Thoracic aorta (tissue), 2 donors: ENCODE measurements at places on chromosomes 6 and 20. TPM values are rescaled to one million over a fixed set of nuclear protein-coding genes. Genes with fewer than 3 reads are reported as not detected.

DNA sequence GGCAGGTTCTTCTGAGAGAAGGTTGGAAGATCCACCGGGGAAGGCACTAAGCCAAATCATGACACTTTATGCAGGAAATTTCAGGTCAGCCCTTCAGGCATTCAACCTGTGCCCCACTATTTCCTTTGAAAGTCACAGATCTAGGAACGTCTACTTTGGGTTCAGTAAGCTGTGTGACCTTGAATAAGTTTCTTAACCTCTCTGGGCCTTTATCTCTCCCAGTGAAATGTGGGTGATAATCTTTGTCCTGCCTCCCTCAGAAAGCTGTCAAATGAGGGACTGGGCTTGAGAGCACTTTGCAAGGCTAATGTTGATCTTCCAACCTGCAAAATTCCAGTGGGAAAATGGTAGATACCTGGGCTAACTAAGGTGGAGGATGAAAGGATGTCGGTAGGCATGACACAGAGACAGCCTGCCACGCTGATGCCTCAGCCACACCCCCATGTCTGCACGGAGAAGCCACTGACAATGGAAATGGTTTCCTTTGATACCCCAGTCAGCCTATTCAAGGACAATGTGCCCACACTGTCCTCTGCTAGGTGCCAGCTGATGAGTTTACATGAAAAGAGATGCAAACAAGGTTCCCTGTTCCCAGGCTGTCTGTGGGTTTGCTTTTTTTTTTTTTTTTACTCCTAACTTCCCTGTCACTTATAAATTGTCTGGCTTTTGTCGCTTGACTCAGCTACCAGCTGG is 9.3 kb downstream of the BNIP5 start:
- H3K27me3 ChIP-seq: no peaks in the 10 kb centered on the region
- H3K4me1 ChIP-seq: no peaks in the 10 kb centered on the region
- DNase-seq: no peak
- H3K4me3 ChIP-seq: no peak overlapping the region
- H3K36me3 ChIP-seq: no peaks in the 10 kb centered on the region
- H3K27ac ChIP-seq: no peak overlapping the region

TEAD3 gene
- 68.3 TPM for total RNA-seq

- DNase-seq: no peak
- no peaks in the 10 kb centered on the region for H3K36me3 ChIP-seq
- peak overlapping the region; percentile 84 for H3K4me3 ChIP-seq
- H3K4me1 ChIP-seq: peaks cover 22% of the 10 kb centered on the region
- H3K27me3 ChIP-seq: no peaks in the 10 kb centered on the region
- H3K27ac ChIP-seq: peak overlapping the region; percentile 98
Measured at GRCh38 chr6:26022132-26022472, 59.5 kb downstream of the TRIM38 start.

GRCh38 chr6:21003780-21004541 is 469.7 kb downstream of the CDKAL1 start:
- H3K27ac ChIP-seq: no peak overlapping the region
- no peaks in the 10 kb centered on the region for H3K27me3 ChIP-seq
- DNase-seq: no peak
- no peaks in the 10 kb centered on the region for H3K36me3 ChIP-seq

DNA sequence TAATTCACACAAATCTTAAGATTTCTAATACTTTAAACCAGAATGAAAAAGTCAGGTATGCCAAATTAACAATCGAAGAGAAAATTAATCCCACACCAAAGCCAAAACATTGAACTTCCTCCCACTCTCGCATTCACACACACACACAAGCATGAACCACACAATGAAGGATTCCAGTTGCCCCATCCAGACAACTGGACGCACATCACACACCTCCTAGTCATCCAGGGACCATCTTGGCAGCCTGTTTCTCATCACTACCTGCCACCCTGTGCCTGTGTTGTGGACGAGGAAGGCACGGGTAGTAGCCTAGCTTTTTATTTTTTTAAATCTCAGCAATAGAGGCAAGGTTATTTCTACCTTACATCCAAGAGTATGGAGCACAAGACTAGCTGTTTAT is 15.2 kb downstream of the B4GALT5 start:
- no peaks in the 10 kb centered on the region for H3K36me3 ChIP-seq
- H3K4me3 ChIP-seq: no peak overlapping the region
- no peak for DNase-seq

MCCD1 gene
- total RNA-seq: not detected

GRCh38 chr6:3741477-3741871 is 10.0 kb downstream of the PXDC1 start:
- no peaks in the 10 kb centered on the region for H3K27me3 ChIP-seq
- peaks cover 33% of the 10 kb centered on the region for H3K36me3 ChIP-seq
- H3K27ac ChIP-seq: peak overlapping the region; percentile 97
- H3K4me1 ChIP-seq: peaks cover 93% of the 10 kb centered on the region

DNA sequence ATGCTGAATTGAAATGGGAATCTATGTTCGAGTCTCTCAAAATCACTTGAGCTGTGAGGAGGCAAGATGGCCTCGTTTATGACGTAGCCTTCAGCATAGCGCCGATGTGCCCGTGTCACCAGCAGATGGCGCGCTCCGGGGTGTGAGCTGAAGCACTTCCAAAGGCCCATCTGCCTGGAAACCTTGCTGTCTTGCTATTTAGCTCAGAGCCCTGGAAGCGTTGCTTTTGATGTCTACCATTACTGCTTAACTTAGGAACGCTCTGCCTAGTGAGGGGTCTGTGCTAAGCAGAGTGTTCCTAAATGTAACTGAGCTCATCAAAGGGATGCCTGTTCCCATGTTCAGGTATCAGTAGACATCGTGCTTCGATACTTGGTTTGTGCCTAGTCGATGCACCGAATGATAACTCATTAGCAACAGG is 67.7 kb downstream of the SYCP2L start:
- DNase-seq: no peak
- H3K36me3 ChIP-seq: no peaks in the 10 kb centered on the region
- no peaks in the 10 kb centered on the region for H3K4me1 ChIP-seq

INSM1 gene
- total RNA-seq: not detected

GRCh38 chr20:2693286-2694007 is 867 bp downstream of the EBF4 start:
- H3K4me1 ChIP-seq: peaks cover 18% of the 10 kb centered on the region
- H3K27me3 ChIP-seq: no peaks in the 10 kb centered on the region
- DNase-seq: no peak
- peak overlapping the region; percentile 70 for H3K4me3 ChIP-seq

DNA sequence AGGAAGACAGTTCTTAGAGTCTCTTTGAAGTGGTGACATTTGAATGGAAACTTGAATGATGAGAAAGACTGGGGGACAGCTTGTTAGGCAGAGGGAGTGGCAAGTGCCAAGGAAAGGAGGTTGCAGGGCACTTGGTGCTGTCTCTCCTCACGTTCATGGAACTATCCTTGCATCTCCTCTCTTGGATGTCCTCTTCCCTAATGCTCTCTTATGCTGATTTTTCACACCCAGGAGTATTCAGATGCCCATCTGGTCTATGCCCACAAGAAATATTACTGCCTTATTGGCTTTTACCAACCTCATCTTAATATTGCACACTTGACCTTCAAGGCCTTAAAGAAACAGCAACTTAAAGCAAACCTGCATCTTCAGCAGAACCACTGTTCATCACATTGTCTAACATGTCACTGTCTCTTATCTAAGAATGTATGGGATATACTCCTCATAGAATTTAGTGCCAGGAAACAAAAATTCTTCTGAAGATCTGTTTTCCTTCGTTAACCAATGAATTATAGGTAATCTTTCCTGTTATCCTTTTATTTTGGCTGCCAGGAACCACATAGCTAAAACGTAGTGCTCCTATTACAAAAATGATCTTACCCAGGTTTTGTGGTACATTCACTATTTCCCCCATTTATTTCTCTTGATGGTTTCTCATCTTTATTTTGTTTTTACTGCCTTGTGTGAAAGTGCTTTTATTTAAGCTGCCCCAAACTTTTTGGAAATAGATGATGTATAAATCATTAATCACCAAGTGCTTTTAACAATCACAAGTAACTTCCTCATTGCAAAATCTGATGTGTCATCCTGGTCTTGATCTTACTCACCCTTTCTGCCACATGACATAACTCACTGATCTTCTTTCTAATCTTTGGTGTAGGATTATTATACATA is 12.8 kb downstream of the RGS17 start:
- H3K27ac ChIP-seq: no peak overlapping the region
- H3K27me3 ChIP-seq: no peaks in the 10 kb centered on the region
- no peak for DNase-seq
- H3K4me3 ChIP-seq: no peak overlapping the region

GRCh38 chr6:123519189-123519505 is 117.6 kb downstream of the TRDN start:
- H3K36me3 ChIP-seq: no peaks in the 10 kb centered on the region
- H3K4me3 ChIP-seq: no peak overlapping the region
- H3K27ac ChIP-seq: peak overlapping the region; percentile 48
- DNase-seq: peak; percentile 6
- H3K27me3 ChIP-seq: no peaks in the 10 kb centered on the region

- H3K4me1 ChIP-seq: no peaks in the 10 kb centered on the region
- no peaks in the 10 kb centered on the region for H3K36me3 ChIP-seq
- DNase-seq: no peak
- H3K27ac ChIP-seq: no peak overlapping the region
- H3K27me3 ChIP-seq: no peaks in the 10 kb centered on the region
Measured at GRCh38 chr6:33761922-33762629, 15.4 kb upstream of the IP6K3 start.

PI3 gene
- total RNA-seq: not detected

DNA sequence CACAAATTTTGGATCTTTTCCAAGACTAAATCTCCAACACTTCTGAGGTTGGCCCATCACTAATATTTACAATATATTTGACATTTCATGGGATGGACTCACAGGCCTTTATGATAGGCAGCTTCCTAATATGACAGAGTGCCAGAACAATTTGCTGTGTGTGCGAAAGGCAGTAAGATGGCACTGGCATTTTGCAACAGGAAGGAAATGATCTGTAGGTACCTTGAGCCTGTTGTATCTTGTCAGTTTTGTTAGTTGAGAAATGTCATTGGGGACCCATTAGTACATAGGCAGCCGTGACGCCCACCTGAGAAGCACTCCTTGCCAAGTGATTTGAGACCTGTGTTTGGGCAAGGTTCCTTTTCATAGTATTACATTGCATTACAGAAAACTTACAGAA is 153.4 kb upstream of the HEY2 start:
- H3K27me3 ChIP-seq: no peaks in the 10 kb centered on the region
- H3K4me3 ChIP-seq: no peak overlapping the region
- DNase-seq: no peak
- peaks cover 21% of the 10 kb centered on the region for H3K4me1 ChIP-seq

DNA sequence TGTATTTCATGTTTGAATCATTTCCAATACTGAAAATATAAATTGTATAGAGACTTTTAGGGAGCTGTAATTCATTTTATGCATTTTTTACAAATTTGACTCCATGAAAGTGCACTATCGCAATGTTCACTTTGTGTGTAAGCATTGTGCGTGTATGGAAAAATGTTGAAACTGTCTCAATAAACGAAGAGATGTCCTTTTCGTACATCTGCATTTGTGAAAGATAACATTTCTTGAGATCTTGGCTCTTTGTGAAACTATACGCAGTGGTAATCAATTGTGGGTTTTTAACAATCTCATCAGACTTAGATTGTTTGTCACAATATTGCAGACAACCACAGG is 18.6 kb upstream of the ZBP1 start:
- H3K4me1 ChIP-seq: no peaks in the 10 kb centered on the region
- no peak overlapping the region for H3K27ac ChIP-seq
- no peaks in the 10 kb centered on the region for H3K27me3 ChIP-seq
- H3K4me3 ChIP-seq: no peak overlapping the region

- H3K36me3 ChIP-seq: no peaks in the 10 kb centered on the region
- H3K4me1 ChIP-seq: peaks cover 25% of the 10 kb centered on the region
- no peak for DNase-seq
- H3K27ac ChIP-seq: no peak overlapping the region
- H3K4me3 ChIP-seq: no peak overlapping the region
- no peaks in the 10 kb centered on the region for H3K27me3 ChIP-seq
Measured at GRCh38 chr6:36245572-36246061, 24.2 kb upstream of the PNPLA1 start.

DNA sequence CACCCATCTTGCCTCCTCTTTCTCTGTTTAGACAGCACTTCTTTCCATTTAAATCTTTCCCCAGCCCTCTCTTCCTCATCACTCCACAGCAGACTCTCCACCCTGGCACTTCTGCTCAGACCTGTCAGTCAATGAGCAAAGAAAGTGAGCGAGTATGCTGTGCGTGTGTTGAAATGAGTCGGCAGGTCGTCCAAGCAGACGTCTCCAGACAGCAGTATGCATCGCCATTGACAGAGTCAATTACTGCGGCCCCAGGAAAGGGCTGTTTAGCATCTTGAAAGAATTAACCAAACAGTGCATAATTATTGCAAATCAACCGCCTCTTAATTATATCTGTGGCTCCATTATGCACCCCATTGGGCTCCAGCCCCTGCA is 54.8 kb upstream of the KCNG1 start:
- H3K36me3 ChIP-seq: no peaks in the 10 kb centered on the region
- H3K27me3 ChIP-seq: no peaks in the 10 kb centered on the region
- no peak for DNase-seq
- H3K27ac ChIP-seq: no peak overlapping the region
- no peaks in the 10 kb centered on the region for H3K4me1 ChIP-seq

DNA sequence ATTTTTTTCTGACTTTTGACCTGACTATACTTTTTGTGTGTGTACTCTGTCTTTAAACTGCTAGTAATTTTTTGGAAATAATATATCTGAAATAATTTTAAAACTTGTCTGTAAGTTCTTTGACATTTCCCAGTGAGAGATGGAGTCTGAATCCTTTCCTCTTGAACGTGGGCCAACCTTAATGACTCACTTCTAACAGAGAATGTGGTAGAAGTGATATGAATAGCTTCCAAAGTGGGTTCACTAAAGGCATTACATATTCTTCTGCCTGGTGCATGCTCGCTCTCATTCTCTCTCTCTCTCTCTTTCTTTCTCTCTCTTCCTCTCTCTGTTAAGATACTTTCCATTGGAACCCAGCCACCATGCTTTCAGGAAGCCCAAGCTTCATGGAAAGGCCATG is 108.7 kb upstream of the FERMT1 start:
- no peaks in the 10 kb centered on the region for H3K36me3 ChIP-seq
- H3K27ac ChIP-seq: no peak overlapping the region
- H3K4me3 ChIP-seq: no peak overlapping the region
